ENCODE measurements at places on chromosomes 2 and 18.

GRCh38 chr18:24761765-24762164 is 301.3 kb downstream of the HRH4 start:
- no peak for DNase-seq

DNA sequence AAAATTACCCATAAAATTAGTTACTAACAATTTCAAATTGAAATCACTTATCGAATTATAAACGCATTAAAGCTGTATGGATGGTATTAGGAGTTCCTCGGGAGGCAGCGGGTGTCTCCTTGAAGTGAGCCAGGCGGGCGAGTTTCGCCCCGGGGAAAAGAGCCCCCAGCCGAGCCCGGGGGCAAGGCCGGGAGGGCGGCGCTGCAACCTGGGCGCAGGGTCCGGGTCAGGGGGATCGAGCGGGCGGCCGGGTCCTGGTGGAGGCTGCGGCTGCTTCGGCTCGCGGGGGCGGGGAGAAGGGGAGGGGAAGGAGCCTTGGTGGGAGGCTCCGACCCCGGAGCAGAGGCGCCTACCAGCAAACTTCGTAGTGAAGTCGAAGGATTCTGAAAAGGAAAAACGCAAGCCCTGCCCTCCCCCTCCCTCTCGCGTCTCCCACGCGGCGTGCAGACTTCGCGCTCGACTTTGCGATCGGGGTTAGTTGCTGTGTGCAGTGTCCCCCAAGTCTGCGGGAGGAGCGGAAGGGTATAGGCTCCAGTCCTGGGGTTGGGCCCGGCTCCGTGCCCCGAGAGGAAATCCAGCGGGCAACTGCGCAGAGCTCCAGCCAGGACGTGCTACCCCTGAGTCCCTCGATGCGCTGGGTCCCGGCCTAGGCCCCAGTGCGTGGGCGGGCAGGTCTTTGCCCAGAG is 140.8 kb downstream of the MEIS1 start:
- DNase-seq = no peak

GRCh38 chr2:236702657-236703372 is 133.2 kb downstream of the ACKR3 start:
- no peak for DNase-seq

DNA sequence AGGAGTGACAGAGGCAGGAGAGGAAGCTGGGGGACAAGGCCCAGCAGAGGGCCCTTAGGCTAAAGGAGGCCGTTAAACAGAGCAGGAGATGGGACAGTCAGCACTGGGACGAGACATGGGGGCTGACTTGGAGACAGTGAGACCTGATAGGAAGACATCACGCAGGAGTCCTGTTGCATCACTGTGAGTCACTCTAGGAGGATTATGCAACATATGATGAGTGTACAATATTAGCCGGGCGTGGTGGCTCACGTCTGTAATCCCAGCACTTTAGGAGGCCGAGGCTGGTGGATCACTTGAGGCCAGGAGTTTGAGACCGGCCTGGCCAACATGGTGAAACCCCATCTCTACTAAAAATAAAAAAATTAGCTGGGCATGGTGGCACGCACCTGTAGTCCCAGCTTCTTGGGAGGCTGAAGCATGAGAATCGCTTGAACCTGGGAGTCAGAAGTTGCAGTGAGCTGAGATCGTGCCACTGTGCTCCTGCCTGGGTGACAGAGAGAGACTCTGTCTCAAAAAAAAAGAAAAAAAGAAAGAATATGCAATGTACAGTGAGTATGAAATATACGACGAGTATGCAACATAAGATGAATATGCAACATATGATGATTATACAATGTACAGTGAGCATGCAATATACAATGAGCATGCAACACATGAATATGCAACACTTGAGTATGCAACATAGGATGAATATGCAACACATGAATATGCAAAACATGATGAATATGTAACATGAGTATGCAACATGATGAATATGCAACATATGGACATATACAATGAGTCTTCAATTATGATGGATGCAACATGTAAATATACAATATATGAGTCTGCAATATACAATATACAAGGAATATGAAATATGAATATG is 83.3 kb upstream of the ID2 start:
- DNase-seq = no peak

DNA sequence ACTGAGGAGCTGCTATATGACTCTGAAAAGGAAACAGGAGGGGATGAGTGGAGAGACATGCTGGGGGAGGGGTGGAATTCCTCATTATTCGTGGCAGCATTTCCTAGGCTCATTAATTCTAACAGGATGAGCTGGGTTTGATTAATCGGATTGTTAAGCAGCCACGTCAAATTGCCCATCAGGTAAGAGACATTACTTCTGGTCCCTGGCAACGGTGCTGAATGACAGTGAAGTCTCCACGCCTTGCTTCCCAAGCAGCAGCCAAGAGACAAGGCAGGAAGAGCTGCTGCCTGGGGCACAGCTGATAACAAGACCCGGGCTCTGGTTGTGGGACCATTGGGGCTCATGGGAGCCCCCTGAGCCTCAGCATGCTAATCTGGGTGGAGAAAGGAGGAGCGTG is 86.6 kb downstream of the MARCHF4 start:
- no peak for DNase-seq

All from iPS DF 19.7 (cell line).